ENCODE measurements at places on chromosomes 12 and 14.

GRCh38 chr14:94752591-94753436, 17.1 kb downstream of the GSC start:
- no peak for DNase-seq

DNA sequence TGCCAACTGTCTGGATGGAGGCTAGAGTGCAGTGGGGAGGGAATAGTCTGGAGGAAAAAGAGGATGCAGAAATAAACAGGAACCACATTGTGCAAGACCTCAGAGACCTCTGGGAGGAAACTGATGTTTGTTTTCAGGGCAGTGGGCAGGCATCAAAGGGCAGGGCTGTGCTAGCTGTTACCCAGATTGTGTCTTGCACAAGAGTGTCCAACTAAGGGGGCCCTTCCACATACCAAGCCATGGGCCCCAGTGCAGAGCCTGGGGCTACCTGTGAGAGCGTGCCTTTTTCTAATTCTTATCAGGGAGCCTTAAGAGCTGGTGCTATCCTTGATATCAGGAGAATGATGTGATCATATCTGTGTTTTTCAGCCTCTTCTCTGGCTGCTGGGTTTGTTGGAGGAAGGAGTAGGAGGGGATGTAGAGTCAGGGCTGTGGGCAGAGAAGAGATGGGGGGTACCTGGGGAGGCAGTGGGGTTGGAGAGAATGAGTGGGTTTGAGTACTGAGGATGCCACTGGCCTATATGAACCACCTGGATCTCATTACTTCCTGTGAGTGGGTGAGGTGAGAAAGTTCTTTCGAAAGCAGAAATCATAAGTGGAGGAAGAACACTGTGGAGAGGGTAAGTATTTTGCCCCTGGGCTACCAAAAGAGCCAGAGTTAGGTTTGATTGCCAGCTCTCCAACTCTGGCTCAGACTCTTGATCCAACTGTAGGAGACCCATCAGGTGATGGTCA, 259.2 kb upstream of the CRY1 start:
- peak; percentile 37 for DNase-seq

- DNase-seq, result peak; percentile 11
These were observed 24.7 kb downstream of the RTRAF start for GRCh38 chr14:52013984-52014600.

GRCh38 chr14:94833633-94834032, 63.7 kb upstream of the GSC start:
- no peak for DNase-seq

DNA sequence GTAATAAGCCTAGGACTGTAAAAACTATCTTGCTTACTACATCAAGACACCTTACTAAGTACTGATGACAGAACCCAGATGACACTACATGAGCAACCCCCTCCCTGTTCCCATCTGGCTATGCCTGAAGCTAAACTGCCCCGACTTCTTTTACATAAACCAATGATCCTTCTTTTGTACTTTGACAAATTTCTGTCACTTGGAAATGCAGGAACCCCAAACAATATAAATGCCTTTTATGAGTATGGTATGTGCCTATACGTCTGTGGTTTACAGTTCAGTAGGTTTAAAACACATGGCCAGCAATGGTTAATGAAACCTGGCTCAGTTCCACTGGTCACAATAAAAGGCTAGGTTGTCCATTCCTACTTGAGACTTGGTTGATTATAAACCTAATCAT, 6.1 kb downstream of the SYCP3 start:
- DNase-seq, result no peak

- DNase-seq, result no peak
These were observed 243.5 kb downstream of the FBXL14 start for GRCh38 chr12:1350934-1351240.

- no peak for DNase-seq
These were observed 62.4 kb downstream of the UBR7 start for GRCh38 chr14:93269341-93270068.

- DNase-seq, result no peak
These were observed 89.0 kb downstream of the POLR3B start for GRCh38 chr12:106446419-106447092.

GRCh38 chr12:124147575-124147974, 147.3 kb upstream of the RFLNA start:
- no peak for DNase-seq

DNA sequence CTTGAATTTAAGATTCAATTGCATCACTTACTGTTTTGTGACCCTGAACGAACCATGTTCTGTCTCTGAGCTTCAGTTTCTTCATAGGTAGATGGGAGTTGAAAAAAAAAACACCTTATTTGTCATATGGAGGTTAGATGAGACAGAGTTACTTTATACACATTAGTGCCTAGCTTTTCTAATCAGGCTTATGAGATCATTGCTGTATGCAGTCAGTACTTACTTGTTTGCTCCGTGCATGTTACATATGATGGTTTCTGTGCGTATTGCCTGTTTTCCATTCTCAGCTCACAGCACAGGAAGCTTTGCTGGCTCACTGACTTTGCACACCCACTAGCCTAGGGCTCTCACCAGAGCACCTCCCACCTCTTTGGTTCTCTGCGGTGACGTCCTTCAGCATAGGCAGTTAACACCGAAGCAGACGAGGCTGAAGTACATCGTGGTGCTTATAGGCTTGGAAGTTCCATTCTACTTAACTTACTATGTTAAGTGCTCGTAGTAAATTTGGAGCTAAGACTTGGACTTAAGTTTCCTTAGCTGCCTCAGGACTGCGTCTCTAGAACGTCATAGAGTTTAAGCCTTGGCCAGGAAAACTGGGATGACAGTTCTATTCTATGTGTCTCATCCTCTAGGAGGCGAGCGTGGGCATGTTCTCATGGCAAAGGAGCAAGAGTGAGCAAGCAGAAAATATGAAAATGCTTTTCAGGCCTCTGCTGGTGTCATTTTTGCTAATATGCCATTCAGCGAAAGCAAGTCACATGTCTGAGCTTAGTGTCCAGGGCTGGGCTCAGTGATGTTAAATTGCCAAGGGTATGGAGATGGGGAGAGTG, 57.3 kb downstream of the NRXN3 start:
- DNase-seq, result no peak

DNA sequence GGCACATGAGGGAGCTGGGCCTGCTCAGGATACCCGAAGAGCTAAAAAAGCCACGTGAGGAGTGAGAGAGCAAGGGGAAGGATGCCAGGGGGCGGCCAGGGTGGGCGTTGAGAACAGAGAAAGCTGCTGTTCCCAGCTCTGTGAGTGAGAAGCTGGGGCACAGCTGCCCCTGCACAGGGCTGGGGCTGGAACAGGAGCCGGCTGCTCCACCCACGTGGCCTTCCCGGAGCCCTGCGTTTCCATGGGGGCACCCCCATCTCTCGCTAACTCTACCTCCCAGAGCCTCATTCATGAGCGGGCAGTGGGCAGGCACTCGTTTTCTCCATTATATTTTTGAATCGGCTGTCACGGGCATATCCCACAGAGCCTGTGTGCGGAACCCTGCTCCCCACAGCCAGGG, 42.7 kb downstream of the RFLNA start:
- no peak for DNase-seq

DNA sequence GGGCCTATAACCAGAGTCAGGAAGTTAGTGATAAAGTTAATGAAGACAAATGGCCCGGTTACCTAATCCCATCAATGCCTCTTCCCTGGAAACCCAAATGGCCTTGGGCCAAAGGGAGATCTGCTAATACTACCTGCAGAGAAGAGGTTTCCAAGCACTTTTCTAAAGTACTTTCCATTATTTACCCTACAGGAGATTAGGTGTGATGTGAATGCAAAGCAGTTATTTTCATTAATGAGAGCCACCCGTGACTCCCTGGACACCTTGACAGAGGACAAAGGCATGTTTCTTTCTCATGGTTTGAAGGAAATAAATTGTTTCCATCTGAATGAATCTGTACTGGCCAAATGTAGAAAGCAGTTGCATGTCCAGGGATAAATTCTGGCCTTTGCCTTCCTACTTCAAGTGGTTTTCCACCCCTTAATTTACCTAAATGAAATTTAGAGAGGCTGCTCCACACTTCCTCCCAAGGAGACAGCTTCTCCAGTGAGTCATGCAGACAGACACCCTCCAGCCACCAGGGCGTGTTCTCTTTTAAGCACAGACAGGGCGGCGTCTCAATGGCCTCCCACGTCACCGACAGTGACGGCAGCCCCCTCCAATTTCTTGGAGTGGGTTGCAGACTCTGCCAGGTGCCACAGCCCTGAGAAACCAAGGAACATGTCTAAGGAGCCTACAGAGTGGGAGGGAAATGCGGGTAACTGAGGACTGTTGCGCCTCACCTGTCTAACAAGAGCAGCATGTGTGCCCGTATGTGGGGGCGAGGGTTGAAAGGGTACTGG, 43.9 kb upstream of the GNPNAT1 start:
- no peak for DNase-seq

DNA sequence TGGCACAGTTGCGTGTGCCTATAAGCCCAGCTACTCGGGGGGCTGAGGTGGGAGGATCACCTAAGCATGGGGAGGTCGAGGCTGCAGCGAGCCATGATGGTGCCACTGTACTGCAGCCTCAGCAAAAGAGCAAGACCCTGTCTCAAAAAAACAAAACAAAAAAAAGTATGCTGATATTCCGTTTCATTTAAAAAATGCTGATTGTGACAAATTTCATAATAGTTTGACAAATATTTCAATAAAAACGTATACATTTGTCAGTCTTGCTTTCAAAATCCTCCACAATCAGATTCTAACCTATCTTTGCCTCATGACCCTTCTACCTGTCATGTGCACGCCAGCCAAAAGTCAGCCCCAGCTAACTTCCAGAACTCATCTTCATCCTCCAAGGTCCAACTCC, 9.8 kb downstream of the USP44 start:
- no peak for DNase-seq

DNA sequence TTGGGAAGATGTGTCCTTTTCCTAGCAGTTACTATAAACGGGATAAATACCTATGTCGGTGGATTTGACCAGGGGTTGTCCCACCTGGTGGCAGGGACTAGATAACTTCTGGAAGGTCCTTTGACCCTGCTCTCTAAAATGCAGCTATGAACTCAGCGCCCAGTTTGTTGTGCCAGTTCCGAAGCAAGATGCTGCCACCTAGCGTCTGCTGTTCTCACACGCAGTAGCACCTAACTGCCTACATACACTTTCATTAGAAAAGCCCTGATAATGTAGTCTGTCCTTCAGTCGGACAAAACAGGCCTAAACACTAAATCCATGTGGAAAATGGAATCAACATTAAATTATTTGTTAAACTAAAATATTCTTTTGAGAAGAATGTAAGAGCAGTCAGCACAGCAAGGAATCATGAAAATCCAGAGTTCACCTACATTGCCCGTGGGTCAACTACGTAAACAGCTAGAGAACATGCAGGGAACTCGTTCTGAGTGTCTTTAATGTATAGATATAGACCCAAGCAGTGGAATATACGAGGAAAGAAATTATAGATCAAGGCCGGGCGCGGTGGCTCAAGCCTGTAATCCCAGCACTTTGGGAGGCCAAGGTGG, 51.1 kb upstream of the CRACR2A start:
- DNase-seq, result peak; percentile 79

GRCh38 chr14:65106736-65107135, 4.4 kb upstream of the MAX start:
- no peak for DNase-seq

- no peak for DNase-seq
These were observed 25.5 kb upstream of the PCED1B start for GRCh38 chr12:47053961-47054360.

DNA sequence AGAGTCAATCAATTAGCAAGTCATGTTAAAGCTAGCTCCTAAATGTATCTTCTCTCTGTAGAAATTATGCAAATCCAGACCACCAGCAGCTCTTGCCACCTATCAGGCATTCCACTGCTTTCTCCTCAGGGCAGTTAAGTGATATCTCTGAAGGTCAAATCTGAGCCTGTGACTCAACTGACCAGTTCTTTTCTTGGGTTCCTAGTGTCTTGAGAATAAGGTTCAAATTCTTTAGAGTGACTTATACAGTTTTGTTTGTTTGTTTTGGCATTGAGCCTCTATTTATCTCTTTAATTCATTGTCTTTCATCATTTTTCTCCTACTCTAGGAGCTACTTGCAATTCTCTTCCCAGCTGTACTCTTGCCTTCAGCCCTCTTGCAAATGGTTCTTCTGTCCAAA, 2.5 kb upstream of the LRIG3 start:
- no peak for DNase-seq

DNA sequence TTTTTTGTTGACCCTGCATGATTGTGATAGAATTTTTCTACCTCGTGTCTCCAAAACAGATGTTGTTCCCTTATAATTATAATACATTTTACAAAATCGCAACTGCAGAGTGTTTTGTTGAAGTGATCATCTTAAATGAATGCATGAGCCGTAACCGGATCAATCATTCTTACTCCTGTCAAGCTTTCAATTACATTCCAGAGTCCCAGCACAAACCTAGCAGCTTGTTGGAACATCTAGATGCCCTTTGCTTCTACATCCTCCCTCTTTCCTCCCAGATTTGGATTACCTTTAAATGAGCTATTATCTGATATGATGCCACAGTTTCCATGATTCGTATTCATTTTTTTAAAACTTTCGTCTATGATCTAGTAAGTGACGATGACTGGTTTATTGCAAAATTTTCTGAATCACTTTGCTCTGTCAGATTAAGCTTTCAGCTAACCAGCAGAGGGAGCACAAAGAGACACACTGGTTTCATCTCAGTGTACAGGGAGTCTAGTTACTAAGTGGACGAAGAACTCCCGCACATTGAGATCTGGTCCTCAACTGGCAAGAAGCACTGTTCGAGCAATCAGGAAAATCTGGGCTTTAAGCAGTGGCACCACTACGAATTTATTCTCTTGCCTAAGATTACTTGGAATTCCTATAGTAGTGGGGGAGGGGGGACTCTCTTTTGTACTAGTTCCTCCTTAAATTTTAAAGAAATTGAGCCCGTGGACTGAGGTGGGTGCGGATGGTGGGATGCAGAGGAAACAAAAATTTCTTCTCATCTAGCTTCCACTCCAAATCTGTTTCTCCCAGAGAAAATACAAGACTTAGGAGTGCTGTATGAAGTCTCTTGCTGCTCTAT, 40.9 kb downstream of the TSHR start:
- DNase-seq, result peak; percentile 41

DNA sequence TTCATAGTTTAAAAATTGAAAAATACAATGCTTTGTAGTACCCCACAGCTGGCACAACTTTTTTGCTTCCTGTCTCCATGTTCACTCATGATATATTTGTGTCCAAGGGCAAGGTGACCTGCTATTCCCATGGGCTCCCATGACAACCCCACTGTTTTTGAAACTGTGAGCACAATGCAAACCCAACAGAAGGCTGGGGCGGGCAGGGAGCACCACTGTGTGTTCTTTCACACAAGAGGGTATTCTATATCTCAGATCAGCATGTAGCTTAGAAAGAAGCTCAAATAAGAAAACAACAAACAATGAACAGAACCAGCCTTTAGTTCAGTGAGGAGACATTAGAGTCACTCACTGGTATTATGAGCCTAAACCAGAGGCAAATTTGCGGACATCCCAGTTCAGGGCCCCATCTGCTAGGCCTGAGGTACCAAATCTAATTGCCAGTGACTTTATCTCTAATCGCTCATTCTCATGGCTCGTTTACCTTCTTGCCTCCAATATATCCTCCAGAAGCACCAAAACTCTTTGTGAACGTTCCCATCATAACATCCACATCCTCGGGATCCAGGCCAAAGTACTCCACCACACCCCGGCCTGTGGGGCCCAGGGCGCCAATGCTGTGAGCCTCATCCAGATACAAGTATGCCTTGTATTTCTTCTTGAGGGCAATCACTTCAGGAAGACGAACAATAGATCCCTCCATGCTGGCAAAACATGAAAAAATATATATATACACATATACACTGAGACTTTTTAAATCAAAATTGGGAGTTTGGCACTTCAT, 56.4 kb upstream of the ISM2 start:
- no peak for DNase-seq

GRCh38 chr12:120540445-120540844, 6.3 kb downstream of the RNF10 start:
- DNase-seq, result no peak

- peak; percentile 15 for DNase-seq
These were observed 78.6 kb downstream of the CCDC60 start for GRCh38 chr12:119412811-119413794.

Data from stimulated activated CD4-positive, alpha-beta T cell treated with anti-CD3 and anti-CD28 coated beads, Interleukin-4, amount 100 ng/mL, for 24 hours (primary cell).